ENCODE measurements at places on chromosomes 13 and 19. TPM values are rescaled to one million over a fixed set of nuclear protein-coding genes. Genes with fewer than 3 reads are reported as not detected.

PBX4 gene
- 4.2 TPM for total RNA-seq

LHFPL6 gene
- total RNA-seq, result 0.77 TPM

ADGRE1 gene
- not detected for total RNA-seq

CLEC17A gene
- not detected for total RNA-seq

IRF3 gene
- 112 TPM for total RNA-seq

ZNF146 gene
- 105 TPM for total RNA-seq

LTBP4 gene
- 133 TPM for total RNA-seq

PEG3 gene
- not detected for total RNA-seq

RAB3A gene
- total RNA-seq, result 4.5 TPM

HPN gene
- total RNA-seq, result 21.0 TPM

DNA sequence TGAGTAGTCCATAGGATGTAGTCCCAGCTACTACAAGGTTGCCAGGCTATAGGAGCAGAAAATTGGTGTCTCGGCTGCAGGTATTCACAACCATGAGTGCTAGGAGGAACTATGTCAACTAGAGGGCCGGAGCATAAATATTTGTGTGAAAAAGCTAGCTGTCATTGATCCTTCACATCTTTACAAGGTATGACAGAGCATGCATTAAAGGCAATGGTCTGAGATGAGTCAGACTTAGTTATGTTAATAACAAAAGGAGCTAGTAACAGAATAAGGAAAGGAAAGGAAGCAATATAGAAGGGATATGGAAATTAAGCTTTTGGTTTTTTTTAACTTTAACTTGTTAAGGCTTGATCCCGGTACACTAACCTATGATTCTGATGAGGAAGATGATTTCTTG is 40.9 kb upstream of the PSG9 start:
- H3K27me3 ChIP-seq, result no peaks in the 10 kb centered on the region
- H3K27ac ChIP-seq, result no peak overlapping the region
- no peak for DNase-seq
- no peaks in the 10 kb centered on the region for H3K36me3 ChIP-seq
- no peak overlapping the region for H3K4me3 ChIP-seq

- no peak overlapping the region for H3K4me3 ChIP-seq
- H3K4me1 ChIP-seq, result peaks cover 13% of the 10 kb centered on the region
- DNase-seq, result no peak
- no peak overlapping the region for H3K27ac ChIP-seq
These were observed 457.1 kb downstream of the KLF12 start for GRCh38 chr13:73677048-73677601.

- H3K27me3 ChIP-seq, result no peaks in the 10 kb centered on the region
- no peak for DNase-seq
- H3K4me1 ChIP-seq, result no peaks in the 10 kb centered on the region
- no peak overlapping the region for H3K4me3 ChIP-seq
- H3K27ac ChIP-seq, result no peak overlapping the region
These were observed 9.4 kb downstream of the ITPKC start for GRCh38 chr19:40726279-40726678.

- DNase-seq, result no peak
- H3K4me3 ChIP-seq, result no peak overlapping the region
- H3K27ac ChIP-seq, result no peak overlapping the region
- H3K36me3 ChIP-seq, result no peaks in the 10 kb centered on the region
These were observed 767.3 kb upstream of the GPC6 start for GRCh38 chr13:92459306-92459705.

- no peaks in the 10 kb centered on the region for H3K36me3 ChIP-seq
- no peak overlapping the region for H3K4me3 ChIP-seq
- peak; percentile 90 for DNase-seq
- no peak overlapping the region for H3K27ac ChIP-seq
- H3K27me3 ChIP-seq, result no peaks in the 10 kb centered on the region
- H3K4me1 ChIP-seq, result no peaks in the 10 kb centered on the region
These were observed 310.6 kb downstream of the FGF14 start for GRCh38 chr13:102091231-102091630.

- DNase-seq, result no peak
- H3K4me3 ChIP-seq, result no peak overlapping the region
- H3K27ac ChIP-seq, result no peak overlapping the region
- H3K36me3 ChIP-seq, result no peaks in the 10 kb centered on the region
These were observed 3.7 kb upstream of the PEX11G start for GRCh38 chr19:7492558-7492957.

GRCh38 chr13:72834601-72835000 is 52.7 kb downstream of the PIBF1 start:
- H3K27me3 ChIP-seq, result no peaks in the 10 kb centered on the region
- H3K4me3 ChIP-seq, result no peak overlapping the region
- no peaks in the 10 kb centered on the region for H3K4me1 ChIP-seq
- no peak for DNase-seq
- peaks cover 11% of the 10 kb centered on the region for H3K36me3 ChIP-seq

GRCh38 chr19:22052644-22053013 is 345 bp downstream of the ZNF257 start:
- no peak overlapping the region for H3K4me3 ChIP-seq
- no peaks in the 10 kb centered on the region for H3K36me3 ChIP-seq
- DNase-seq, result no peak
- no peak overlapping the region for H3K27ac ChIP-seq
- no peaks in the 10 kb centered on the region for H3K4me1 ChIP-seq

DNA sequence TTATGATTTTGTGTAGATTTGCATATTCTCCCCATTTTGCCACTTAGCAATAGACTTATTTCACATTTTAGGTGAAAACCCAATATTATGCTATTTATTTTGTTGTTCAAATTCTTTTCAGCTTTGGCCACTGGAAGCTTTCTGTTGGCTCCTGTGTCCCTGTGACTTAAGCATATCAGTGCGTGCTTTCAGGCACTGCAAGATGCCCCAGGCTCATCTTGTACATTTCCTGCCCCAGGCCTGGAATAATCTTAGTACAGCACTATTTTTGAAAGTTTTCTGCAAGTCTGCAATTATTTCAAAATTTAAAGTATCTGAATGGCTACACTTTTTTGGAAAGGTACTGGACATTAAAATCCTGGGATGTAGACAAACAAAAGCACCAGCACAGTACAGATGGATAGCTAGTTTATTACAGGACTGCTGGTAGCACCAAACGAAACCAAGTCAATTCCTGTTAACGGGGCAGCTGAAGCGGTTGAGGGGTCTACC is 3.5 kb upstream of the CCNP start:
- peaks cover 12% of the 10 kb centered on the region for H3K4me1 ChIP-seq
- H3K27ac ChIP-seq, result no peak overlapping the region
- H3K36me3 ChIP-seq, result peaks cover 2% of the 10 kb centered on the region
- H3K4me3 ChIP-seq, result no peak overlapping the region

DNA sequence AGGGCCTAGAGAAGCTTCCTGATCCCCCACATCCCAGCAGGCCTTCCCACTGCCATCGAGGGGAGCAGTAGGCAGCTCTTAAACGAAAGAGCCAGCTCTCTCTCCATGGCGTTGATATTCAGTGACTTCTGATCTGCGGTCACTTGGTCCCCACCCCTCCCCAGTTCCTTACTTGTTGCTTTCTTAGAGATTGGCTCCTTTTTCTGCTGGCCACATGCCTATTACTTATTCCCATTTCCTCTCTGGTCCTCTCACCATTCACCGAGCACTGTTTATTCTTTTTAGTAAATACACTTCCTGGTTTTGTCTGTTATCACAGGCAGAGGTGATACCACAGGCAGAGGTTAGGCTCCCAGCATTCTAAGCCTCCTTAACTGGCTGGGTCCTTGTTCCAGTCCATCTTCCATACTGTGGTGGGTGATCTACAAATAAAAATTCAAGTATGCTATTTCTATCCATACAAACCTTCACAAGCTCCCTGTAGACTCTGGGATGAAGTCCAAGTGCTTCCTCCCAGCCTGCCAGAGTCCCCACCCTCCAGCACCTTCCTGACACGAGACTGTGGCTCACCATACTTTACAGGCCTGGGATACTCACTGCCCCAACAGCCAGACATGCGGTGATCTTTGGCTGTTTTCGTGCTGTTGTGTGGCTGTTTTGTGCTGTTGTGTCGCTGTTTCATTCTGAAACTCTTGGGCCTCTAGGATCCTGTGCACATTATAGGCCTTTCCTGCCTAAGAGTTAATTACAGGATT is 315.9 kb downstream of the ATP8A2 start:
- H3K27ac ChIP-seq, result no peak overlapping the region
- H3K4me1 ChIP-seq, result peaks cover 8% of the 10 kb centered on the region
- H3K4me3 ChIP-seq, result no peak overlapping the region
- H3K27me3 ChIP-seq, result no peaks in the 10 kb centered on the region
- H3K36me3 ChIP-seq, result no peaks in the 10 kb centered on the region

- DNase-seq, result peak; percentile 83
- no peaks in the 10 kb centered on the region for H3K27me3 ChIP-seq
- no peaks in the 10 kb centered on the region for H3K4me1 ChIP-seq
- H3K4me3 ChIP-seq, result no peak overlapping the region
- H3K27ac ChIP-seq, result no peak overlapping the region
These were observed 89.4 kb downstream of the DPF1 start for GRCh38 chr19:38134540-38135149.

- H3K4me1 ChIP-seq, result no peaks in the 10 kb centered on the region
- no peaks in the 10 kb centered on the region for H3K36me3 ChIP-seq
- peaks cover 8% of the 10 kb centered on the region for H3K27me3 ChIP-seq
- peak; percentile 52 for DNase-seq
These were observed at the start of gene SIGLEC10 for GRCh38 chr19:51417107-51417809. Gene SIGLEC10, minus strand, starts transcription at chr19:51417642. Its CDS starts 61 bp downstream, at chr19:51417581.

DNA sequence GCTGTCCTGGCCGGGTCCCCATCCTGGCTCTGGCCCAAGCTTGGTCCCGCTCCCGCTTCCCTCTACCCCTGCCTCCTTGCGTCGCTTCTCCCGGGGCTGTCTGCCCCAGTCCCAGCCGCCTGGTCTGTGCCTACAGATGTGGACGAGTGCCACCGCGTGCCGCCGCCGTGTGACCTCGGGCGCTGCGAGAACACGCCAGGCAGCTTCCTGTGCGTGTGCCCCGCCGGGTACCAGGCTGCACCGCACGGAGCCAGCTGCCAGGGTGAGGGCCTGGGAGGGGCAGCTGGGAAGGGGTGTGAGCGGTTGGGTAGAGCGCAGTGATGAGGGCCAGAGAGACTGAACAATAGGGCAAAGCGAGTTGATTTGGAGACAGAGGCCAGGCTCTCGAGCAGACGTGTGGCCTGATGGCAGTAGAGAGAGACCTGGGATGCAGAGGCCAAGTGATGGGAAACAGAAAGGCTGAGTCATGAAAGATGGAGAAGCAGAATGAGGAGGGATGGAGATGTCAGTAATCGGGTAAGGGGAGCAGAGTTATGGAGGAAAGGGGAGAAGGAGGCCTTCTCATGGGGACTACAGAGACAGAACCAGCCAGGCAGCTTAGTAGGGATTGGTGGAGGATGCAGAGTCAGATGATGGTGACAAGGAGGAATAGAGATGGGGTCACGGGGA is 9.4 kb downstream of the LTBP4 start:
- H3K4me3 ChIP-seq, result no peak overlapping the region
- H3K27me3 ChIP-seq, result peaks cover 29% of the 10 kb centered on the region
- no peak for DNase-seq

DNA sequence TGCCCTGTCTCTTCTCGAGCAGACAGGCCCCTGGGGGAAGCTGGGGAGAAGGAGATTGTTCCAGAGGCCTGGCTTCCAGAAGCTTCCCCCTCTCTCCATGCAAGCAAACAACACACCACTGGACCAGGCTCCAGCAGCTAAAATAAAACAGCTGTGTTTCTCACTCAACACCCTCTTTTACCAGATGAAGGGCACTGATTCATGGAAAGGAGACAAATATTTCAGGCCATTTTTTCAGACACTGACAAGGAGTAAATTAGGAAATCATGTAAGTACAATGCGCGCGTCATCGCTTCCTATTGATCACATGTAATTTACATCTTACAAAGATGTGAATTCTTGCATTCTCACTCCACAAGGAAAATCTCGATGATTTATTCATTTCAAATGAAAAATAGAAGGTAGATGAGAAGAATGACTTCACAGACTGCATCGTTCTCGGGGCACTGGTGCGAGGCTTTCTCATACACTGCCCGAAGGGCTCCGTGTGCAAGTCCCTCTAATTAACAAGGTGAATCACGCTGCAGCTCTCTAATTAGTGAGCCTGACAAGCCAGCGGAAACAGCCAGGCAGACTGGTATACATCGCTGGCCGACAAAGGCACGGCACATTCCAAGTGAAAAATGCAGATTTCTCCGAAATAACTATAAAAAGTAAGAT is 153.6 kb downstream of the KCTD15 start:
- H3K27ac ChIP-seq, result no peak overlapping the region
- peaks cover 10% of the 10 kb centered on the region for H3K4me1 ChIP-seq
- peak; percentile 29 for DNase-seq
- H3K27me3 ChIP-seq, result no peaks in the 10 kb centered on the region
- H3K4me3 ChIP-seq, result no peak overlapping the region
- H3K36me3 ChIP-seq, result no peaks in the 10 kb centered on the region

GRCh38 chr13:72884101-72884500 is 102.2 kb downstream of the PIBF1 start:
- no peak for DNase-seq
- no peak overlapping the region for H3K27ac ChIP-seq

All from endodermal cell (in vitro differentiated cells).